ENCODE measurements at places on chromosomes 6 and 20.

DNA sequence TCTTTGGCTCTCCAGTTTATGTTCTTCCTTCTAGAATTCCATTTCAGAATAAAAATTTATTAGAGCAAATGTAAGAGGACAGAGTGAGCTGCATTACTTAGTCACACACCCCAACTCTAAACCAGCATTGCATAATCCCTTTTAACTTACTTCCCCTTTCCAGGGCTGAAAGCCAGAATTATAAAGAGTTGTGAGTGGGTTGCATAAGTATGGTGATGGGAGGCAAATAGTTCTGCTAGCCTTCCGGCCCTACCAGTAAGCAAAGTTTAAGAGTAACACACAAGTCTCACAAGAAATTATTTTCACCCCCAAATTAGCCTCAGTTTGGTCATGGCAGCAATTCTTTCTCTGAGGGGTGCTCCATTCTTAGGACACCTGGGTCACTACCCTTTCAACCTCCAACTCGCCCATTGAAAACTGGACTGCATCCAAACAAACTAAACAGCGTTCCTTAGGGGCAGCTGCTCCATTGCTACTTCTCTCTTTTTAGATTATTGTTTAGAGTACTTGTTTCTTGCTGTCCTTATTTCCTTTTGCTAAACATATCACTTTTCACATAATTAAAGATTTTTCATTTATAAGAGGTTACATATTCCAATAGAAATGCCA lies 1.6 kb downstream of the KIAA0408 start:
- no peak for DNase-seq

GRCh38 chr6:123841067-123841896 lies 37.6 kb downstream of the NKAIN2 start:
- DNase-seq, result no peak

DNA sequence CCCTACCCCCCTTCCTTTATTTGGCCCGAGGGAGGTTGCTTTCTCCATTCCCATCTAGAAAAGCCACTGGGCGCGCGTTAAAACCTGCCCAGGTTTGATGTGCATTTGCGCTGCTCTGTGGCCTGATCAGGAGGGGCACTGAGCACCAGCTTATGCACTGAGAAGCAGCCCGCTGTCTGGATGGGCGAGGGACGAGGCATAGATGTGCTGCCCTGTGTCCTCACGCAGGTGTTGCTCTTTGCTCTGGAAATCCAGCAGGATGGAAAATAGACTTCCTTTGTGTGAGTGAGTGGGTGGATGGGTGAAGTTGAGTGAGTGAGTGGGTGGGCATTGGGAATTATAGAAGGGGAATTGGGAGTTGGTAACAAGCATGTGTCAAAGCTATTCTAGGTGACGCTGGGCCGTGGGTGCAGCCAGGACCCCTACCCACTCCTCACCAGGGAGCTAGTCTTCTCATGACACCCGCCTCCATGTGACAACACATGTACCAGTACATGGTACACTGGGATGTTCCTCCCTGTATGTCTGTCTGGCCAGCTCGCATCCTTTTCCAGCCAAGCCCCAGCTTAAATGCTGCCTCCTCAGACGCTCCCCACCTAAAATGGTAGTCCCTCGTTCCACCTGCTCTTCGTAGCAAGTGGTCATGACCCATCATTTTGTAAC lies 162.6 kb downstream of the DTNBP1 start:
- no peak for DNase-seq

- no peak for DNase-seq
These were observed 45.3 kb downstream of the NINL start for GRCh38 chr20:25539742-25540672.

DNA sequence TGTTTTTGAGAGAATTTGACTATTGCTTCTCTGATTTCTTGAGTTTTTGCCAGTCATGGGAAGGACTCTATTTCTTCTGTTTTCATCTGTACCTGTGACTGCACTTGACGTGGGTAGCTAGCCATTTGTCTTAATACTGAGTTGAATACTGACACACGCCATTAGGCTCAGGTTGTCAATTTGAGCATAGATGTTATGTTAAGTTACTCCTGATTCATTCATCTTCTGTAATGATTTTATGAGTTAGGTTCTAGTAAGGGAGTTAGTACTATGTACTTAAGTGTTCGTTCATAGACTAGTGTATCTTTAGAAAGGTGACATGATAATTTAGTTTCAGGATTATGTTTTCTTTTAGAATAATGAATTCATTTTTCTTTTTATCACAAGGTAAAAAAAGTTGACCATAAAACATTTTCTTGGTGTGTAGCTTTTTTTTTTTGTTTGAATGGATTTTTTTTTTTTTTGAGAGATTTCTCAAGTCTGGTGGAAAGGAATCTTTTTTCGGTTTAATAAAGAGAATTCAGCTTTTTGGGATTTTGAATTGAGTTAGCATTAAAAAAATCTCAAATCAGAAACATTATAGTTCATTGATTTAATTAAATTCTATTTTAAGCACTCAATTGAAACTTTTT lies 1.7 kb downstream of the AFDN start:
- no peak for DNase-seq

DNA sequence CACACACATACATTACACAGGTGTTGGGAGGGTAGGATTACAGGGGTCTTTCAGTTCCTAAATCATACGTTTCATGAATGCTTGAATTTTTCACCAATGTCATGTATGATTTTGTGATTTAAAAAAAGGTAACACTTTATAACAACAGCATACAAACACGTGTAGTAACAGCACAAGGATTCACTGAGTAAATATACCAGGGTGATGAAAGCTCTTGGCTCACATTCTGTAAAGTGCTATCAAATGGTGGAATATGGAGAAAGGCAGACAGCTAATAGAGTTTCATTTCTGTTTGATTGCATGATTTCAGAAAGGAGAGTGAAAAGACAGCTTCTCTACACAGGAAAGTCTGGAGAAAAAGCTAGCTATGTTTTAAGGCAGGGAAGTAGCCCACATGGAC lies 231.9 kb downstream of the CD83 start:
- DNase-seq, result no peak

DNA sequence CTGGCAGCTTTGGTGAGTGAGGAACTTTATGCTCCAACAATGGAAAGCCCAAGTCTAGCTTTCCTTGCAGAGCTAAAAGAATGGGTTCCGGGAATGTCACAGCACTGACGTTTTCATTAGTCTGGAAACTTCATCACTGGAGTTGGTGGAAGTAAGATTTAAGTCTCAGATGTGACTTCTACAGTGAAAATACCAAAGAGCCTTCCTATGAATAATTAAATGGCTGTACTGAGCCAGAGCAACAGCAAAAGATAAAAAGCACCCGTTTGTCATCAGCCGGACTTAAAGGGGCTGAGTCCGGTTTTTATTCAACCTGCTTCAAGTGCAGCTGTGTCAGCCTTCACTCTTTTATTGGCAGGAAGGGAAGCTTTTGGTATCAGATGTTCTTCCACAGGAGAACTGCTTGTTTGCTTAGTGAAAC lies 46.5 kb upstream of the SHLD1 start:
- DNase-seq, result no peak

DNA sequence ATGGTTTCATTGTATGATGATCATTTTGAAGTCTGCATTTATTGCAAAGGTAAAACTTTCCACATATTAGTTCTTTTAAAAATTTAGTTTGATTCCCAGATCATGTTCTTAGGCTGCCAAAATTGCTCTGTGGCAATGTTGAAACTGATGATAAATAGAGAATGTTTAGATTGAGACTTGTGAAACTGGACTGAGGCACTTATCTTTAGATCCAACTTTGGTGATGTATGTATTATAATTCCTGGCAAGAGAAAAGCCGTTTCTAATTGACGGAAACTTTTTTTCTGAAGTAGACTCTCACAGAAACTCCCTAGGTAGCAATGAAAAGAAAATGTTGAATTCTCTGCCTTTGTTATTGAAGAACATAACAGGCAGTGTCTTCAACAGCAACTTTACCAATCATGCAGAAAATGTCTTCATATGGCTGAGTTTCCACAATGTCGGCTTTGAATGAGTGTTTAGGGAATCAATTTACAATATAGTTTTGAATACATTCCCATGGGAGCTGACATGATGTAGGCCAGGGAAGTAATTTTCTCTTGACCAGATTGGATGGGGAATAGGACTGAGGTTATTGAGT lies 456.2 kb downstream of the CD109 start:
- no peak for DNase-seq

DNA sequence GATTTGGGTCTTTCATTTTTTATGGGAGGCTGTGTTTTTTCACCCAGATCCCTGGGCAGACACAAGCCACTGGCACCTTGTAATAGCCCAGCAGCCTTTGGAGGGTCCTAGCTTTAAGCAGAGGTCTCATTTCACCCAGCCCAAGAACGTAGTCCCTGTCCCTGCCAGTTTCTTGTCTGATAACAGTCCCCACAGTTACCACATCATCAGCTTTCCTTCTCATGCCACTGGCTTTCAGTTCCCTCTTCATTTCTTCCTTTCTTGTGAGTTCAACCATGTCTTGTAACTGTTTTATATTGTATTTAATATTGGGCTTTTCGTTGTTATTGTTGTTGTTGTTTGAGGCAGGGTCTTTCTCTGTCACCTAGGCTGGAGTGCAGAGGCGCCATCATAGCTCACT lies 10.6 kb downstream of the PNPLA1 start:
- no peak for DNase-seq

DNA sequence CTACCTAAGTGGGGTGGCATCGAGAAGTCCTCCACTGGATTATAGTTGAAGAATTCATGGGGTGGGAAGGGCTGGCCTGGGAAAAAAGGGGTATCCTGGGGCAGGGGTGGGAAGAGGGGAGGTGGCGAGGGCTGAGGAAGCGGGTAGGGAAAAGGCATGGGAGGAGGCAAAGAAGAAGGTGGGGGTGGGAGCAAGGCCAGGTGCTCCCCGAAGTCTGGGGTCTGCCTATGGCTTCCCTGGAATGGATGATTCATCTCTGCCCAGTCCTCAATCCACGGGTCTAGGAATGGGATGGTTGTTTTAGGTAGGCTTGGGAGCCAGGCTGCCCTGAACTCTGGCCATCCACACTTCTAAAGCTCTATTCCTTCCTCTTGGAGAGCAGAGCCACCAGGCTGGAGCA lies 4.4 kb downstream of the PCED1A start:
- no peak for DNase-seq

DNA sequence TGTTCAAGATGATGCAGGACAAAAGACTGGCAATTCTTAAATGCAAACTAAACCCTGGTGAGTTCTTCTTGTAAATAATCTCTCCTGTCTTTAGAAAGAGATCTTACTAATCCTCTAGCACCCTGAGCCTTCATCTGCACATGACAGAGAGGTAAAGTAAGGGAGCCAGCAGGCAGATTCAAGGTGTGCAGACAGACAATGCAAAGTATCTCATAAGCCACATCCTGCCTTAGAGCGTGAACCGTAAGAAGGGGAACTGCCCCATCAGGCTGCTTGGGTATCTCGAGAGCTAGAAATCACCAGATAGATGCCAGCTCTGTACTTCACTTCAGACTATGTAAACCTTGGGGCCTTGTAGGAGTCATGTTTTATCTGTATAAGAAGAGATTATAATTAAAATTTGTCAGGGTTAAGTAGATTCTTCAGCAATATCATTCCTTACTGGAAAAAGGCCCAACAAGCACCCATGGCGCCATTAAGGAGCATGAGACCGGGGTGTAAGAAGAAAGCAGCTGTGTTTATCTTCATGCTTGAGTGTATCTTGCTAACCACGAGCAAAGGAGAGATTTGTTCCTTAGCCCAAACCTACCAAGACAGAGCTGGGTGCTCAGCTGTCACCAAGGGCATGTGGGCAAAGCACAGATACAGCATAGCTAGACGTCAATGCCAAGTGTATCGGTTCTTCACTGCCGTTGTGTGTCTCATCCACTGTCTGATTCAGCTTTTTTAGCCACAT lies 24.4 kb downstream of the CNR1 start:
- no peak for DNase-seq

GRCh38 chr6:139519571-139520031 lies 145.2 kb upstream of the CITED2 start:
- DNase-seq, result no peak

DNA sequence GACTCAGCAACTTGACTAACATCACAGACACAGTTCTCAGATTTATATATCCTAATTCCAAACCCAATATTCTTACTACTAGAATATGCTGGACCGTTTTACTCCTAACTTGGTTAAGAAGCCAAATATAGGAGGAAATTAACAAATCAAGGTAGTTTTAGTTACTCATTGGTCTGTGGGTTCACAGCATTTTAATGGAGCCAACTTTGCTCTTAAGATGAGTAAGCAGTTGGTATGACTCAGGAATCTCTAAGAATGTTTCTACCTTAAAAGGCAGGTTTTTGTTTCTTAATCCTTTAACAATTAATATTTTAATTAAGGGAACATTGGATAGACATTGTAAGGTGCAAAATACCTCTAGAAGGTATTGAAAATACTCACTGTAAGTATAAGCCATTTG lies 31.6 kb downstream of the OPRM1 start:
- DNase-seq, result no peak

DNA sequence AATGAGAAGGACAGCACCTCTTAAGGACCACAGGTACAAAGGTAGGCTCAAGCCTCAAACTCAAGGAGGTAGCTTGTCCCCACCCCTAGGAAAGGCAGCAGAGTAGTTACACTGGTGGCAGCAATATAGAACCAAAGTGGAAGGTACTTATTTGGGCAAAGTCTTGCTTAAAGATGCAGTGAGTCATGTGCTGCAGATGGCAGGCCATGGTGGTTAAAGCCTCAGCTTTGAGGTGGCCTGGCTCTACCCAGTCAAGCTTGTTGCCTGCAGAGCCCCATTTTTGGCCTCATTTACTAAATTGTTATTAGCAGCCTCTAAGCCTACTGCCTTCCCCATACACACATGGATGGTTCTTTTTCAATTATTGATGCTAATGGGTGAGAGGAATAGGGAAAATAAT lies 146.0 kb downstream of the ELOVL4 start:
- DNase-seq, result no peak

DNA sequence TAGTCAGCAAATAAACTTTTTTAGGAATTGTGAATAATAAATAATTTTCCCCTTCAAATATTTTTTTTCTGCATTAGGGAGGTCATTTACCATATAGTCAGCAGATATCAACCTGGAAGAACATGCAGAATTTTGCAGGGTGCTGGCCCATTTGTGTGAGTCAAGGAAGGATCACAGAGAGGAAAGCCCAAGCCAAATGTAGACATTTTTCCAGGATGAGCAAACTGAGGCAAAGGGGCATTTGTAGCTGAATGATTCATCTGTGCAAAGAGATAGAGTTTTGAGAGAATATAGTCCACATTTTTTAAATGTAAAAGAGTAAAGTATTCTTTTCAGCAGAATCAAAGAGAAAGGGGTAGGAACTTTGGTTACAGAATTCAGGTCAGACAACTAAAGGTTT lies 555.5 kb upstream of the MARCKS start:
- no peak for DNase-seq

DNA sequence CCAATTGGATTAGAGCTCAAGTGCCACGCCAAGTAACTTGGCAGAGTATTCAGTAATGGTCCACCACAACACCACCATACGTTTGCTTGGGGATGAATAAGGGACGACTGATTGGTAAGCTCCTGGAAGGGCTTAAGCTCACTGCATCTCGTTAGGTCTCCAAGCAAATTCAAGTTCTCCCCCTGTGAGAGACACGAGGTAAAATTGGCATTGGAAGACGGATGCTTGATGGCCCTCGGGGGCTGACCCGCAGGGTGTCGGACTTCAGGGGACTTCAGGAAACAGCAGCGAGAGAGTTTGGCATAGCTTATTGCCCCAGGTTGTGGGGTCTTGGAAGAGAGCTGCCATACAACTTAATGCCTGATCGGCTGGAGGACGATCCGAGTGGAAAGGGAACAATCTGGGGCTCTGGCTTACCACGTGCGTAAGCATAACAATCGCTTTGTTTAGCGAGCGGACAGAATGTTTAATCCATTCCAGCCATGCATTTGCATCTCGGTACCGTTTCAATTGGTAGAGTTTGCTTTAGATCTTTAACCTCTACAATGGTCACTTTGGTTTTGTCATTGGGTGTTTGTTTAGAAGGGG lies 4.8 kb upstream of the ZNFX1 start:
- DNase-seq, result no peak

Data from CD4-positive, alpha-beta memory T cell (primary cell).